Activated effector memory CD4-positive, alpha-beta T cell treated with Interleukin-2 at 50 U/mL for 16 hours (primary cell): ENCODE measurements at places on chromosomes 5 and 9.

- no peak for DNase-seq
Observed at GRCh38 chr9:89919171-89919681, 314.4 kb downstream of the GADD45G start.

DNA sequence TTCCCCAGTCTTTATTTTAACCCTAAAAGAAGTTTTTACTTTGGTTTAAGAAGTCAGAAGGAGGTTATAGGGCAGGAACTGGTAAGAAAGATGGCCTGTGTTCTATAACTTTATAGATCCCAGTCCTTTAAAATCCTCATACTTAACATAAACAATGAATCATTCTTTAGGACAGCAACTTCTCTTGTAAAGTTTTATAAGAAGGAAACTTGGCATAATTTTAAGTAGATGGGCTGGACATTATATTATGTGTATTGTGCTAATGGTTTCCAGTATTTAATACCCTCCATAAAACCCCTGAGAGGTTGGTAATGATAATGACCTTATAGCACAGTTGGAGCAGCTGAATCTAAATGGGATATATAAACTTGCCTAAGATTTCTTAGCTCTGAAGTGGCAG, 247.2 kb downstream of the FAM170A start:
- no peak for DNase-seq

- DNase-seq = no peak
Observed at GRCh38 chr5:61245936-61246335, 83.7 kb upstream of the SMIM15 start.

- no peak for DNase-seq
Observed at GRCh38 chr5:106675687-106676086, 995.0 kb downstream of the EFNA5 start.

DNA sequence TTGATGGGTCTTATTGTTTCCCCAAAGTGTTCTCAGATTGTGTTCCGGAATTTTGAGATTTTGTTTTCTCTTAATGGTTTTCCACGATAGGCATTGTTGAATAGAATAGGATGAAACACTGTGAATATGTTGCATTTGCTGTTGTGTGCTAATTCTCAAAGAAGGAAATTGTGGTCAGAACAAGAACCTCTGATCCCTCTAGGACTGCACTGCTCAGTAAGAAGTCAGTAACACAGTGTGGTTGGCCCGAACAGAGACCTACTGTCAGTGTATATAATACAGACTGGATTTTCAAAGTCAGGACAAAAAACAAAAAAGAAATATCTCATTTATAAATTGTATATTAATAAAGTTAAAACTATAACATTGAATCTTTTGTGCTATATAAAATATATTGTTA, 494.8 kb downstream of the MAT2B start:
- DNase-seq = no peak

- no peak for DNase-seq
Observed at GRCh38 chr9:87875831-87876545, 6.7 kb upstream of the SPATA31E1 start.

GRCh38 chr5:132807163-132807838, 5.8 kb upstream of the SOWAHA start:
- no peak for DNase-seq

DNA sequence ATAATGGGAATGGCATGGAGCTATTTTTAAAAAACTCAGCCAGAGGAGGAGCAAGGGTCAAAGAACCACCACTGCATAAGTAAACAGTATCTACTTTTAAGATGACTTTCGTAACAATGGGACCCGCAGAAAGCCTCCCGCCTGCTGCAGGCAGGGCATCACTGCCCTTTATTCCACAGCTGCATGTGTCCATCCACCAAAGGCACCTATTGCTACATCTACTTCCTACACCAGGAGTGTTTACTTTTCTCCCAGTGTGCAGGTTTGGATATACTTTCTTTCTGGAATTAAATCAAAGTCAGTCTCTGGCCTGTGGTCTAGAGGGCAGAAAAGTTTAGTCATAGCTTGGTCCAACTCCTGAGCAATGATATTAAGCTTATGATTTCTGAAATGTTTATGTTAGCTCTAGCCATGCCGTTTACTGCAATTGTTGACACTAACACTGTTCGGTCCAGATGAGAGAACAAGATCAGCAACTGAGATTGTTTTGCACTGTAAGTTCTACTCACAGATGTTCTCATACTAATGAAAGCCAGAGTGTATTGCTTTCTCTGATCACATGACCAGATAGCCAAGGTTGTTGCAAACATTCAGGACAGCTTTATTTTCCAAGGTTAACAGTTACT, 391.5 kb downstream of the FGF10 start:
- no peak for DNase-seq

- DNase-seq = peak; percentile 28
Observed at GRCh38 chr5:109690242-109690974, 681 bp downstream of the MAN2A1 start.

- no peak for DNase-seq
Observed at GRCh38 chr9:99962680-99963261, 56.3 kb downstream of the STX17 start.

DNA sequence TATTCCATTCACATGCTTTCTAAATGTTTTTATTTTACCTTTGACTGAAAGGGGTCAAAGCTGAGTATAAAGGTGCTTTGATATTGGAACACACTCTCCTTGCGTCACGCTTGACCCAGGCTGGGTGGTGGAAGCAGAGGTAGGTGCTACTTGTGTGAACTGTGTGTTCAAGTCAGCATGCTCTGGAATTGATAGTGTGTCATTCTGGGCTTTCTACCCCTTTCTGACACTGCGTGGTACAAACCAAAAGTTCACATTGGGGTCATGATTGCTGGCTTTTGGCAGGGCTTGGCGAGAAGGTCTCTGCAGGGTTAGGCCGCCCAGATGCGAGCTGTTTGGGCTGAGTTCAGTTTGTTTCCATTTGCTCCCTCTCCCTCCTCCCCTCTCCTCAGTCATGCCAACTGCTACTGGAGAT, 131.8 kb downstream of the ADAMTSL1 start:
- no peak for DNase-seq

DNA sequence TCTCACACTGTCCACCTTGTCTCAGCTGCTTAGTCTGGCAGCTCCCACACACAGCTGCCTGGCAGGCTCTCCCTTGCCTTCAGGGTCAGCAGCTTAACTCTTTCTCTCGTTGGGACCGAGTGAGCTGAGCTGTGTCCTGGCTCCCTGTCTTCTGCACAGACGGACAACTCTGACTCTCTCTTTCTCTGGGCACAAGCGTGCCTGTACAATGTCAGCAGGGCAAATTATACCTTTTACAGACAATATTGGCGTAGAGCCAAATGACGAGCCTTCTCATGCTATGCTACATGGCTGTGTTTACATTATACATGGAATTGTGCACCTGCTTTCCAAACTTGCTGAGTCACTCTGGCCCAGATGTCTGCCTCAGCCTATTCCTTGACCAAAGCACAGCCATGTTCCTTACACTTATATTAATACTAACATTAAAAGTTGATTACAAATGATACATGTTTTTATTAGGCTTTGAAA, 188.6 kb downstream of the CYLC2 start:
- no peak for DNase-seq

DNA sequence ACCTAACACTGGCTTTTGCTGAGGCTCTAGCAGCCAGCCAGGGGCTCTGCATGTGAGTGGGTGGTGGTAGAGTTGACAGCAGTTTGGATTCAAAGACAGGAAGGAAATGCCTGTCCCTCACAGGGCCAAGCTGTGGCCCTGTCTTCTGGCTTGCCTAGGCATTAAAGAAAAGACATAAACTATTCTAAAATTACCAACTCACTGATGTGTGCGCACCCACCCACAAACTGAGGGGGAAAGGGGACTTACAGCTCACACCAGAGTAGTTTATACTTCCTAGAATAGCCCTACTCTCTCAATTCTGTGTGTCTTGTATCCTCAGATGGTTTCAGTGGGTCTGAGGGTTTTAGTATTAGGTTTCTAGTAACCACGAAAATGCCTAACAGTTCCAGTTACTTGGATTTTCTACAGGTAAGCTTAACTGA, 18.3 kb upstream of the IL13 start:
- no peak for DNase-seq

- DNase-seq = no peak
Observed at GRCh38 chr5:143569213-143569701, 165.8 kb upstream of the NR3C1 start.

GRCh38 chr5:96648593-96648992, 13.6 kb upstream of the CAST start:
- no peak for DNase-seq

DNA sequence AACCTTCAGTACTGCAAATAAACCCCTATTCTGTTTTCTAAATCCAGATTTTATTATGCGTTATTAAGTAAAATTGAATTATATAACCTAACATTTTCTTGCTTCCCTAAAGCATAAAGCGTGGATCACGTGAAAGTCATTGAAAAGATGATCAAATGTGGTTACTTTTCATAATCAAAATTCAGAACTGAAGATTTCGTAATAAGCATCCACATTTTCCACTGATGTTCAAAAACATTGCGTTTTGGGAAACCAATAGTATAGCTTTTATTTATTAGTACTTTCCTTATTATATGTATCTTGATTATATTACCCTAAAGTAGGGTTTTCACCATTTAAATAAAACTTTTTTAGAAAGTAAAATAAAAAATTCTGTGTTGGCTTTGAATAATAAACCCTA, 1.8 kb downstream of the SLF1 start:
- no peak for DNase-seq

DNA sequence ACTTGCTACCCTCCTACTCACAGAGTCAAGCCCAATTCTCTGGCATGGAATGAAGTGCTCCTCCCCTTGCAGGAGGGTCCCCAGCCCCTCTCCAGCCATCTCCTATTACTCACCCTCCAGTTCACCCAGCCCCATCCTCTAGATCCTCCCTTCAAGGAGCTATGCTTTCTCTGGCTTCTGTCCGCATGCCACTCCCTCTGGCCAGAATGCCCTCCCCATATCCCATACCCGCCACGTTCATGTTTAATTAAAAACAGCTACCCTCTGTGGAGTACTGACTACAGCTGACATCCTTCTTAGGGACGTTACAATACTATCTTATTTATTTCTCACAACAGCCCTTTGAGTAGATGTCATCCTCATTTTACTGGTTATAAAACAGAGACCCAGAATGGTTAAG, 3.0 kb downstream of the F2R start:
- no peak for DNase-seq

- no peak for DNase-seq
Observed at GRCh38 chr9:16516891-16517290, 353.6 kb downstream of the BNC2 start.

- DNase-seq = no peak
Observed at GRCh38 chr5:77181596-77182304, 28.7 kb upstream of the PDE8B start.

DNA sequence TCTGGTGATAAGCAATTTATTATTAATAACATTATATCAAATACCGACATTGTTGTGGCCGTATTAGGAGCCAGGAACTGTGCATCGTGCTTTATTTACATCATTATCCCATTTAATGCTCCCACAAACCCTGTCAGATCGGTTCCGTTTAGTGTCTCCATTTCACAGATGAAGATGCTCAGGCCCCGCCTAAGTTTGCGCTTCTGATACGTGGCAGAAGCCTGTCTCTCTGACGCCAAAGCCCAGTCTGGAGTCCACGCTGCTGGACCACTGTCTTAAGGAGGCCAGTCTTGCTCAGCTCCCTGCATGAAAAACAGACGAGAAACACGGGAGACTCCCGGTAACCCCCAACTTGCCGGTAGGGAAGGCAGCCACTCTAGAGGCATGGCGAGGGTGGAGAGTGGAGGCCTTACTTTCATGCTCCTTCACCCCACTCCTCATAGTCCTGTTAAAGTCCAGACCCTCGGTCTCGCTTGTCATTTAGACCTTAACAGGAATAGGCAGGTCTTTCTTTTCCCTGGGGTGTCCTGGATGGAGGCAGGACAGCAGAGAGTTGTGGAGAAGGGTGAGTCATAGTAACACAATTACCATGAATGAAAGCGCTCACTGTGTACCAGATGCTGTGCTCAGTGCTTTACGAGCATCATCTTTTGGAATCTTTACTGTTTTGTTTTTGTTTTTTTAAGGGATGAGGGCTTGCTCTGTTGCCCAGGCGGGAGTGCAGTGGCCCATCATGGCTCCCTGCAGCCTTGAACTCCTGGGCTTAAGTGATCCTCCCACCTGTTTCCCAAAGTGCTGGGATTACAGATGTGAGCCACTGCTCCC, 872 bp downstream of the TXNDC15 start:
- DNase-seq = peak; percentile 15
